NCI-H2081 (cell line): ENCODE measurements at places on chromosomes 2 and 18.
A peak's percentile ranks its signal among the peaks of the same experiment; 100 is the strongest.

GRCh38 chr2:128391679-128392078, 73.0 kb upstream of the HS6ST1 start:
- no peak for DNase-seq

- no peak for DNase-seq
These were observed 60.0 kb downstream of the PIKFYVE start for GRCh38 chr2:208326016-208326415.

DNA sequence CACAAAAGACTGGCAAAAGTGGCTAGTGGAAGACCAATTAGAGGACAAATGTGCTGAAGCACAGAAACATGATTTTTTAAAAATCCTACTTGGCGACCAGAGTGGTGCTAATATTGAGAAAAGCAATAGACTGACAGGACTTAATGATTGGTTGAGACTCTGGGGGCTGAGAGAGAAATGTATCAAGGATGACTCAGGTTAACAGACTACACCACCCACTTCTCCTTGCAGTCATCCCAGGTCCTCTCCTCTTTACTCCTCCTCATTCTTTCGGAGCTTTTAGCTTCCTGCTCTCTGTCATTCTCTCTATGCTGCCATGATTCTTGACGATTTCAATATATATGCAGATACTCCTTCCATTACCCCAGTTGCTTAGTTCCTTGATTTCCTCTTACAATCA, 54.6 kb upstream of the CYTIP start:
- DNase-seq, result no peak

DNA sequence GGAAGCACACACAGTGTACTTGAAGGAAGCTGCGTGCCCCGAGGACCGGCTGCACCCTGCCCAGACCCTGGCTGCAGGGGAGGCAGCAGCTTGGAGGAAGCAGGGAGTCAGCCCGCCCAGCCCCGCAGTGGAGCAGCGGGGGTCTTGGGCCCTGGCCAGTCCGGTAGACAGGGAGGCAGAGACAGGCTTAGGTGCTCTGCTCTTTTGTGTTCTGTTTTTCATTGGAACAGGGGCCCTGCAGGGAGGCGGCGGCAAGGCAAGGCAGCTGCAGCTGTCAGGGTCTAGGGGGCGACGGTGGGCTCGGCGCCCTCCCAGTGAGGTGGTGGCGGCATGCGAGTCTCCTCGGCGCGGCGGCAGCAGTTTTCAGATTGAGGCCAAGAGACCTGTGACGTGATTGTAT, 53.3 kb upstream of the TFCP2L1 start:
- no peak for DNase-seq

DNA sequence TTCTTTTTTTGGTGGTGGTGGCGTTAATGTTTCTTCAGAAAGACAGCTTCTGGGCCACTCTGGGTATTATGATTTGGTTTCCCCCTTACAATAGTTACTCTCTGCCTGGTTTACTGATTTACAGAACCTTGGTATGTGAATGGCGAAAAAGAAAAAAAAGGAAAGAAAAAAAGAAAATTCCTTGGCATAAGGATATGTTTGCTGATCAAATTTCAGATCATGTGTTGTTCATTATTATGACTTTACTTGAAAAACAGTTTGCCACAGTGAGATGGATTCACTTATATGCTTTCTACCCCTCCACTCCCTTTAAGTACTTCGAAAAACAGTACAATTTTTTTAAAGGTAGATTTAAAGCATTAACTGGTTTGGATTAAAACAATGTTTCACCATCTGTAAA, 21.0 kb downstream of the BCL11A start:
- DNase-seq, result no peak

DNA sequence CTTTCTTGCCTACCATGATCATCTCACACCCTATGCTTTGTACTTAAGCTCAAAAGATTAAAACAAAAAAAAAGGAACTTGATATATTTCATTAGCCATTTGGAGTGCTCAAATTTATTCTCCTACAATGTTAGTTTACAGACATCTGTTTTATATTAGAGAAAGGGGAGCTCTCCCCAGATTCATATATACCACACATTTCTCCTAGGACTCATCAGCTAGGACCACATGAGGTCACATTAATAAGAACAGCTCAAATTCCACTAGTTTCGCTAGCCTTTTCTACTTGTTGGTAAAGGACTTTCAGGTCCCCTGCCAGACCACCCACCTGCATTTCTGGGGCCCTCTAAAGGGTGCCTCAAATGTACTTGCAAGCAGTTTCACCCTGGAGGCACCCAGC, 151.2 kb upstream of the MMADHC start:
- no peak for DNase-seq

- no peak for DNase-seq
These were observed 123.1 kb downstream of the CELF4 start for GRCh38 chr18:37442477-37442876.

GRCh38 chr2:238093181-238094140, 6.7 kb upstream of the ESPNL start:
- DNase-seq, result no peak

DNA sequence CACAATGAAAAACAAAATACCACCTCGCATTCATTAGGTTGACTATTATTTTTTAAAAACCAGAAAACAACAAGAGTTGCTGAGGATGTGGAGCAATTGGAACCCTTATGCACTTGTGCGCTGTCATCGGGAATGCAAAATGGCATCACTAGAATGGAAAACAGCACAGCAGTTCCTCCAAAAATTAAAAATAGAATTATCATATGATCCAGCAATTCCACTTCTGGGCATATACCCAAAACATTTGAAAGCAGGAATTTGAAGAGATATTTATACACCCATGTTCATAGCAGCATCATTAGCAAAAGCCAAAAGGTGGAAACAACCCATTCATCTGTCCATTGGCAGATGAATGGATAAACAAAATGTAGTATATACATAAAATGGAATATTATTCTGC, 11.9 kb upstream of the NMUR1 start:
- DNase-seq, result no peak

GRCh38 chr2:98387478-98387877, 41.2 kb downstream of the CNGA3 start:
- DNase-seq, result no peak

GRCh38 chr2:120385355-120386127, 39.6 kb downstream of the INHBB start:
- no peak for DNase-seq

GRCh38 chr2:38095996-38096861, 20.3 kb upstream of the CYP1B1 start:
- no peak for DNase-seq

DNA sequence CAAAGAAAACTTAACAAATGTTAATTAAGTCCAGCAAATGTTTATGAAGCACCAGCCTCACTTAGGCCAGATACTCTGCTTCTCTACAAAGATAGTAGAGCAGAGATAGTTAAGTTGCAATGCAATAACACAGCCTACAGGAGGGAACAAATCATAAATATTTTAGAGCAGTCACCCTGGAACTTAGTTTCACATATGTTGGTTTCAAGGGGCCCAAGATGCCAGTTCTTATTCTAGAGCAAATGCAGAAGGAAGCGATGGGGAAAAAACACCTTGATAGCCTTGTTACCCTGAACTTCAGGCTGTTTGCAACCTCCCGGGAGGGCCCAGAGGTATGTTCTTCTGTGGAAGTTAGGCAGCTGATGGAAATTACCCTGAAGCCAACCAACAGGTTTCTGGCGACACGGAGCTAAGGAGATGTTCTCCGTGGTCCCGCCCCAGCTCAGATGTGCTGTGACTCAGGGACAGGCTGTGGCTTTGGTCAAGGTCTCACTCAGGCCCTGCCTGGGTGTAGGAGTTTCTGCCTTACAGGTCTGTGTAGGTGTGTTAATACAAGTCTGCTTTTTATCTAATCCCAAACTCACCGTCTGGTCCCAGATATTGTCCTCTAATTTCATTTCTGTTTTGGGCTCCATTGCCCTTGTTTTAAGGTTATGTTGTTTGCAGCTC, 3.8 kb downstream of the CTIF start:
- DNase-seq, result no peak

GRCh38 chr2:235206980-235207579, 255.3 kb downstream of the SH3BP4 start:
- DNase-seq, result no peak

- no peak for DNase-seq
These were observed 571.3 kb downstream of the SUCLG1 start for GRCh38 chr2:83887757-83888156.

- DNase-seq, result no peak
These were observed 204.6 kb downstream of the CTNNA2 start for GRCh38 chr2:79717364-79718007.

DNA sequence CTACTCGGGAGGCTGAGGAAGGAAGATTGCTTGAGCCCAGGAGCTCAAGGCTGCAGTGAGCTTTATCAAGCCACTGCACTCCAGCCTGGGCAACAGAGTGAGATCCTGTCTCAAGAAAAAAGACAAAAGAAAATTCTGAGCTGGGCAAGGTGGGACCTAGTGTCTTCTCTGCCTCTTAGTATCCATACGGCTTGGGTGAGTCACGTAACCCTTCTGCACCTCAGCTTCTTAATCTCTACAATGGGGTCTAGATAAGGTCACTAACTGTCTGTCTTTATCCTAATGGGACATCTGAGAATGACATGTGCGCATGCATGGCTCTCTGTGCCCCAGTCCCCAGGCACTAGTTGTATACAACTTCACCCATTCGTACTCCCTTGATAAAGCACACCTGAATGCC, 53.4 kb upstream of the TLK1 start:
- DNase-seq, result no peak

DNA sequence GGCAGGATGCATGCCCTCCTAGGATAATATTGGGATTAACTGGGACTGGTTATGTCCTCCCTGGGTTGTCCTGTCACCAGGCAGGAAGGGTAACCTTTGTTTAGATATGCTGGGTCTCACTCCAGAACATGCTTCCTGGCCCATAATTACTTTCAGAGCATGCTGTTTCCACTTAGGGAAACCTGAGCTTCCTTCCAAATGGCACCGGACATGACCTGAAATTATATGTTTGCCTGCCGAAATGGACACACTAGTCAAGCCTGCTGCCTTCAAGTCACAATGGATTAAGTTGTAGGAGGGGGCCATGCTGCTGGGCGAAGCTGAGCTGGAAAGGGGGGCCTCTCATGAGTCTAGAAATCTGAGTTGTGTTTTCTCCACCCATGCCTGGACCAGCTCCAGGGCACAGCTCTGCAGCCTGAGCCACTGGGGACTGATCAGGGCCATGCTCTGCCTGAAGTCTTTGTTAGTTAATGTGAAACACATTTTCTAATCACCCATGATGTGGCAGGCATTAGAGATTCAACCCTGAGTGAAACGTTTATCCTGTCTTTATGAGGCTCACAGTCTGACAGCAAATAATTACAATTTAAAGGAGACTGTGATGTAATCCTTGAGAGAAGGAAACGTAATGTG, 273.3 kb downstream of the TNS1 start:
- DNase-seq, result peak; percentile 64
